ENCODE measurements at places on chromosomes 3 and 15. TPM values are rescaled to one million over a fixed set of nuclear protein-coding genes. Genes with fewer than 3 reads are reported as not detected.

The LPP gene
- 18.0 TPM for total RNA-seq

The CLDN18 gene
- not detected for total RNA-seq

The LMCD1 gene
- 2.0 TPM for total RNA-seq

The VPS8 gene
- 30.2 TPM for total RNA-seq

The TEX55 gene
- not detected for total RNA-seq

DNA sequence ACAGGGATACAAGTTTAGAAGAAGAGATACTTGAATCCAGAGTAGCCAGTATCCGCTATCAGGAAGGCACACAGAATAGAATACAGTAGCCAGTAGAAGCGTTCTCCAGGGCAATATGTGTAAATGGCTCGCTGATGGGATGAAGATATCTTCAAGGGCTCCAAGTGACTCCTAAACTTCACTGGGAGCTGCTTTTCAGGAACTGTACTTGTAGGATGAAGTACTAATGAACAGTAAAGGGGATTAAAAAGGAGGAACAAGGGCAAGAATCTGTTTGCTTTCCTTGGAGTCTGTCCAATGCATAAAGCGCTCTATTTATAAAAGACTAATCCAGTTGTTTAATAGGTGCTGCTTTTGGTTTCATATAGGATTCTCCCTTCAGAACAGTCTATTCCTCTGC lies 78.4 kb downstream of the THRB start:
- DNase-seq, result no peak

GRCh38 chr3:56868706-56869105 lies 67.0 kb upstream of the ARHGEF3 start:
- no peak for DNase-seq

The LRRN1 gene
- total RNA-seq, result 0.80 TPM
